ENCODE measurements at places on chromosomes 7 and 10. TPM values are rescaled to one million over a fixed set of nuclear protein-coding genes. Genes with fewer than 3 reads are reported as not detected.
A peak's percentile ranks its signal among the peaks of the same experiment; 100 is the strongest.

GRCh38 chr10:102639537-102639936 is 4.7 kb upstream of the TRIM8 start:
- no peak for ATAC-seq

The CHRM2 gene
- 4.0 TPM for total RNA-seq

The NSUN5 gene
- 32.9 TPM for total RNA-seq

The MMD2 gene
- not detected for total RNA-seq

- no peak for ATAC-seq
Observed at GRCh38 chr7:132286836-132287235, 289.4 kb downstream of the PLXNA4 start.

DNA sequence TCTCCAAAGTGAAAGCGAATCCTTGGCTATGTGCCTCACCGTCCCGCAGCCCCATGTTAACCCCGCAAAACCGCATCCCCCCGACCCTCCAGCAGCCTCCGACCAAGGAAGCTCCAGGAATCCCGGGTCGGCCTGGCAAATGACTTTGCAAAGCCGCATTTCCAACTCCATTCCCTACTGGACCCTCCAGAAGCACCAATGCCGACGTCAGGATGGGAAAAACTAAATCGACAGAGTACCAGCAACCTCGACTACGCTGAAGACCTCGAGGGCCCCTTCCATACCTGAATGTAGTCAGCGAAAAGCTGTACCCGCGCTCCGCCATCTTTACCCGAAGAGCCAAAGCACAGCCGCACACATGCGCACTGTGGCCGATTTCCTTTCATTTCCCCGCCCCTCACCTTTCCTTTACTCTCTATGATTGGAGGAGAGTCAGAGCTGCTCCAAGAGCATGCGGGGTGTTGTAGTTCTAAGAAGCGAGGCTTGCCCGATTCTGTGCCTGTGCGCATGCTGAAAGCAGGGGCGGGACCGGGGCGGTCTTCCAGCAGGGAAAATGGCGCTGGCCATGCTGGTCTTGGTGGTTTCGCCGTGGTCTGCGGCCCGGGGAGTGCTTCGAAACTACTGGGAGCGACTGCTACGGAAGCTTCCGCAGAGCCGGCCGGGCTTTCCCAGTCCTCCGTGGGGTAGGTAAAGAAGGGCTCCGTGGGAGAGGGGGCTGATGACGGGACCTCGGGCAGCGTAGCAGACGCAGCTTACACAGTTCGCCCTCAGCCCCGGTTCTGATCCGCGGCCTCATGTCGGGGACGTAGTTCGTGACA is at the start of the genes MRPL32 and PSMA2:
MRPL32 (plus strand) TSS at position 543 of the 818 bp plus-strand sequence; CDS start at position 554, 11 bp downstream.
PSMA2 (minus strand) TSS at position 341 of the 818 bp plus-strand sequence; CDS start at position 325, 16 bp downstream.
- ATAC-seq: peak; percentile 97

DNA sequence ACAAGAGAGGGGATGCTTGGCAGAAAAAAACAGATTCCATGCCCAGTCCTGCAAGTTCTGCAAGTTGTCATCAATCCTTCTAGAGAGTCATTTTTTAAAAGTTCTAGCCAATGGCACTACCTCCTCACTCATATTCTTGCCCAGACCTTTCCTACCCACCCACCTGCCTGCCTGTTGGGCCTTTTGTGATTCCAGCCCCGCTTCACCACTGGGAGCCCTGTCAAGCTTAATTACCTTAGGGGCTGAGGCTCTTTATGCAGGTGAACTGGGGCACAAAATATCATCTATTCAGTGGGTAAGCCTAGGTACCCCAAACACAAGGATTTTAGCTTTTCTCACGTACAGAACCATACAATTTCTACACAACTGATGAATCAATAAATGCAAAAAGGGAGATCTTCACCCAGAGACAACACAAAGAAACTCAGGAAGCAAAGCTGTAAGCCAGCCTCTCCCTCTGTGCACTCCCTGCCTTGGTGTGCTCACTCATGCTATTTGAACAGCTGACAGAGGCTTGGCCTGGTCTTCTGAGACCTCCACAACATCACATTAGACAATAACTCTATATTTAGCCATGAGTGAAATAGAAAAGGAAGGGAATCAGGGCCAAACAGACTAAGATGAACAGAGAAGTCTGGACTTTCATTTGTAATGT is 222.6 kb downstream of the HTR7 start:
- ATAC-seq: no peak

The CYP3A4 gene
- total RNA-seq: 0.78 TPM

DNA sequence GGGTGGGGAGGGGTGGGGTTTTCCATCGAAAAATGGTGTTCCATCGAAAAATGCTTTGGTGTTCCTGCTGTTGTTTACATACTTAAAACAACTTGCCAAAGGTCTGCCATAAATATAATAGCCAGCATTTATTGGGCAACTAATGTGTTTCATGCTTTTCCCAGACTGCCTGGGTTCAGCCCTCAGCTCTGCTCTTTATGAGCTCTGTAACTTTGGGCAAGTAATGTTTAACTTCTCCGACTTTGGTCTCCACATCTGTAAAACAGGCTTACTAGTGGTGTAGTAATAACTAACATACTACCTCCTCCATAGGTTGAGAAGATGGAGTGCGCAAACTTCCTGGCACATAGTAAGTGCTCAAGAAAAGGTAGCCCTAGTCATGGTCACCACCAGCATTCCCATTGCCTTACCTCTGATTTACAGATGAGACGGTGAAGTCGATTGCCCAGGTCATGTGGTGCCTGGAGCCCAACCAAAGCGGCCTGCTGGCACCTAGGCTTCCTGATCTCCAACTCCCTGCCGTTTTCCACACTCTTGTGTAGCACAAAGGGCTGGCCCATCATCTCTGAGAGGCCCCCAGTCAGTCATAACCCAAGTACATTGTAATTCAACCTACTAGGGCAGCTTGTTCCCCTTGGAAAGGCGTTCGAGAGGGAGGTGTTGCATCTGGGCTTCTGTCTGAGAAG is 8.9 kb downstream of the ZMIZ1 start:
- ATAC-seq: no peak

The STK17A gene
- 5.1 TPM for total RNA-seq

GRCh38 chr7:112529521-112529920 is 48.7 kb downstream of the LSMEM1 start:
- ATAC-seq: no peak

GRCh38 chr10:131616040-131616439 is 284.8 kb upstream of the PPP2R2D start:
- no peak for ATAC-seq

The ICA1 gene
- 31.4 TPM for total RNA-seq

The OPN1SW gene
- 0.48 TPM for total RNA-seq

The MDH2 gene
- 91.7 TPM for total RNA-seq

DNA sequence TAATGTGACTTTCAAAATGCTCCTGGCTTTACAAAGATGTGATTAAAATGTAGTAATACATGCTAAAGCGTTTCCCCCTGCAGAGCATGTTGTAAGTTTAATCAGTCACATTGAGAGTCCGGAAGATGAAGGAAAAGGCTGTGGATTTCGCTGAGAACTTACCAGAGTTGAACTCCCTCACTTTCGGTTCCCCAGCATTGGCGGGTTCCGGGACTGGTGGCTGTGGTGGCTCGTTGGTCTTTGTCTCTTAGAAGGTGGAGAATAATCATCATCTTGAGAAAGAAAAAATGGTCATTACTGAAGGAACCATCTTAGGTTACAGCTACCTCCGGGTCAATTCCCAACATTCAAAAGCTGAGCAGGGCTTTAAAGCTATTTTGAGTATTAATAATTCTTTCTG is 9.6 kb upstream of the NUPR2 start:
- no peak for ATAC-seq

The AKR1D1 gene
- not detected for total RNA-seq

The SPDYE6 gene
- total RNA-seq: 0.56 TPM

- ATAC-seq: no peak
Observed at GRCh38 chr10:88620441-88620840, 33.9 kb downstream of the LIPJ start.

DNA sequence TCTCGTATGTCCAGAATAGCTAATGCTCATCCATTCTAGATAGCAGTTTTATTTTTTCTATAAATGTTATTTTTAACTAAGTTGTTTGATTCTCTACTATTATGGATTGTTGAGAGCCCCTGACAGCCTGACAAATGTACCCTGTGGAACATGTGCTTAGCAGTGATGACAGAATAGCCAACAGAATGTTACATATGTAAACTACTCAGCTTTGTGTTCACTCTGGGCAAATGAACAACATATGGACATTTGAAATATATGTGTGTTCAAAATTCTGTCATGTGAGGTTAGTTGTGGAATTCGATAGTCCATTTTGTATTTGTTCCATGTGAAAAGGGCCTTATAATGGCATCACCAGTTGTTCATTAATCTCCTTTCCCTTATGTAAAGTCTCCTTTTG is 199.7 kb downstream of the EXOC4 start:
- peak; percentile 74 for ATAC-seq

DNA sequence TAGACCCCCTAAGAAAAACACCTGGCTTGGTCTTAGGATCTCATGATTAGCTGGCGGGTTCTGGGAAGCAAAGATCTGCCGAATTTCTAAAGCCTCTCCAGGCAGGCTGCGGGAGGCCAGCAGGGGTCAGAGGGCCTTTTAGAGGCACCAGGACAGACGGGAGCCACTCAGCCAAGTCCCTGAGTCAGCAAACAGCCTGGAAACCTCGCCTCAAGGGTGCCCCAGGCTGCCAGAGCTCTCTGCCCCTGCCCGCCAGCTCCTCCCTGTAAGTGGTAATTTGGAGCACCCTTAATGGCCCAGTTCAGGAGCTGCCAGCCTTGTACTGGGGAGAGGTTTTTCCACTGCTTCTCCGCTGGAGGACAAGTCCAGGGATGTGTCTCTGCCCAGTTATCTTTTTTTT is 88.7 kb downstream of the HIP1 start:
- no peak for ATAC-seq

DNA sequence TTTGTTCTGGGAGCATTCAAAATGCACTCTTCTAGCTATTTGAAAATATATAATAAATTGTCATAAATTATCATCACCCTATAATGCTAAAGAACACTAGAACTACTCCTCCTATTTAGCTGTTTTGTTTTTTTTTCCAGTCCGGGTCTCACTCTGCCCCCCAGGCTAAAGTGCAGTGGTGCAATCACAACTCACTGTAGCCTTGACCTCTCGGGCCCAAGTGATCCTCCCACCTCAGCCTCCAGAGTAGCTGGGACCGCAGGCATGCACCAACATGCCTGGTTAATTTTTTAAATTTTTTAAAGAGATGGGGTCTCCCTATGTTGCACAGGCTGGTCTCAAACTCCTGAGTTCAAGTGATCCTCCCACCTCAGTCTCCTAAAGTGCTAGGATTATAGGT is 41.1 kb upstream of the MTPAP start:
- ATAC-seq: no peak

DNA sequence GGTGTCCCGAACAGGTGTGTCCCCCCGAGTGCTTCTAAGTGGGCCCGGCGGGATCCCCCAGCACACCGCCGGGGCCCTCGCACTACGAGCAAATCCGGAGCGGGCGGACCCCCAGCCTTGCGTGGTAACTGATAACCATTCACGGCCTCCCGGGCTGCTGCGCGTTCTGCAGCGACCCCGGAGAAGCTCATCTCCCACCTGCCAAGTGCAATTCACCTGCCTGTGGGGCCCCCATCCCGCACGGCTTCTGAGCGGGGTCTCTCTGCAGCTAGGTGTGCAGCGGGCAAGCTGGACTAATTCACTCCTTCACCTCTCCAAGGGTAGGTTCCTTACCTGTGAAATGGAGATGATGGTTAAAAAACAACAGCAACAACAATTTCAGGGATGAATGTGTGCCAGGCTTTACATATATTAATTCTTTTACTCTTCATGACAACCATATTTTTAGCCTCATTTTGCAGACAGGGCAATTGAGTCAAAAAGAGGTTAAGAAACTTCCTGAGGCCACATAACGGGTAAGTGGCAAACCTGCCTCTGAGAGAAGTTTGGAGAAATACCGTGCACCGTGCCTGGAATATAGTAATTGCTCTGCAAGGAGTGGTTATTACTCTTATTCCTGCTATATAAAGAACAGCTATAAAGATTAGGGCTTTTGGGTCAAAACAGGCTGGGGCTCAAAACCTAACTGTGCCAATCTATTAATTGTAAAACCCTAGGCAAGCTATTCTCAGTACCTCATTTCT is 652 bp upstream of the PODXL start:
- no peak for ATAC-seq

- ATAC-seq: no peak
Observed at GRCh38 chr7:16975712-16976111, 93.9 kb upstream of the AGR3 start.

The MYPN gene
- 0.11 TPM for total RNA-seq

DNA sequence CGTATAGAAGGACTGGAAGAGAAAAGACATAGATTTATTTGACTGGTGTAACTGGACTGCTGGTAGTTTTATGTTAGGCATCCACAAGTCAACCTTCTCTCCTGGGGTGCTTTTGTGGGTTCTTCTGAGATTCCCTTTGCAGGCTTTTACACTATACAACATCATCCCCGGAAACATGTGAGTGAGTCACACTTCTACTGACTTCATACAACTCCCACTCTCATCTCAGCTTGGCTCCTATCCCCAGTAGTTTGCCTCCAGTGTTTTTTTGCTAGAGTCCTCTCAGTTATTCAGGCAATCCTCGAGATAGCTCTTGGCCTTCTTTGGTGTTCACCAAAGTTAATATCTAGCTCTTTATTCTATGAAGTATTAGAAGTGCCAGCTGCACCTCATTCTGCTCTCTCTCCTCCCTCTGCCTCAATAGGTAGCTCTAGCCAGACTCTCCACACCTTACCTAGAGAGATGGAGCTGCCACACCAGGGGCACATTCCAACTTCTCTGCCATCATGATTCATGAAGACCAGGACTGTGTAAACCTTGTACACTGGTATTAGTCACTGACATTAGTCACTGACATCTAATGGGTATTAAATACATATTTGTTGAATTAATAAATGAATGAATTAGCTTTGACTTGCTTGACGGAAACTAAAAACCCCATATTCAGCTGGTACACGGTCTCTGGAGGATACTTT is 281.9 kb downstream of the PPP1R3A start:
- ATAC-seq: no peak

The CALCR gene
- not detected for total RNA-seq

DNA sequence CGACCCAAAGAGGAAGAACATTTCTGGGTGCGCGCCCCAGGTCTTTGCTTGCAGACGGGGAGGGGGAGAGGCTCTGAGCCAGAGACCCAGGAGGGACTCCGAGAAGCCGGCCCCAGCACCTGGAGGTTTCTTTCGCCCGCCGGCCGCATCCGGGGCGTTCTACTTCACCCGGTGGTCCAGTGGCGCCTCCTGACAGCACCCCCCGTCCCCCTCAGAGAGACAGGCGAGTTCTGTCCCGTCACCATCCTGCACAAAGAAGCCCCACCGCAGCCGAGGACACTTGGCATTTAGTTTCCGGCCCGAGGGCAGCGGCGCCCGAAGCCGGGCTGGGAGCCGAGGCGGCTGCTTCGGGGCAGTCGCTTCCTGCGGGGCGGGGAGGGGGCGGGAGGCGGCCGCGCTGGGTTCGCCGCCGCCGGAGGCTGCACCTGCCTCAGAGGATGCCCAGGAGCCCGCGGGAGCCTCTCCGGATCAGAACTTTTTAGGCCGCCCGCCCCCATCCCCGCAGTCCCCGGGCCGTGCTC is at the start of gene TMEM178B:
TMEM178B (plus strand) TSS at position 424 of the 521 bp plus-strand sequence.
- peak; percentile 2 for ATAC-seq
